ENCODE measurements at places on chromosomes 1 and 21.

DNA sequence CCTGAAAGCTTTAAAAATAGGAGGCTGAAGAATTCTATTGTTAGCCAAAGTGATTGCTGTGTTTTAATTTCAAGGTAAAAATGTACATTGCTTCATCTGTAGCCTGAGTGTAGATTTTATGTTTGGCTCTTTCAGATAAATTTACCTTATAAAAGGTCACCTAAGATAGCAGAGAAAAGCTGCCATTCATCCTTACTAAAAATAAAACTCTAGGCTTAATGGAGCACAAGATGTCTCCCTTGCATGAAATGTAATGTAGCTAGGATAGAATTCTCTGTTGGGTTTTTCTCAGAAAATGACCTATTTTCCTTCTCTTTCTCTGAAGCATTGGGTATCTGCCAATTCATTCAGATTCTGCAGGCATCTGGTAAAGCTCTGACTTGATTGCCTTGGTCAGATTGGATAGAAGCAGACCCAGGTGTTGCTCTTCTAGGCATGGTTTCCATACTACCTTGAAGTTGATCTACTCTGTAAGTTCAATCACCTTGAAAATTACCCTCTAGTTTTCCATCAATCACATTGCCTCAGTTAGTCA, 176.6 kb upstream of the GORAB start:
- DNase-seq, result no peak

DNA sequence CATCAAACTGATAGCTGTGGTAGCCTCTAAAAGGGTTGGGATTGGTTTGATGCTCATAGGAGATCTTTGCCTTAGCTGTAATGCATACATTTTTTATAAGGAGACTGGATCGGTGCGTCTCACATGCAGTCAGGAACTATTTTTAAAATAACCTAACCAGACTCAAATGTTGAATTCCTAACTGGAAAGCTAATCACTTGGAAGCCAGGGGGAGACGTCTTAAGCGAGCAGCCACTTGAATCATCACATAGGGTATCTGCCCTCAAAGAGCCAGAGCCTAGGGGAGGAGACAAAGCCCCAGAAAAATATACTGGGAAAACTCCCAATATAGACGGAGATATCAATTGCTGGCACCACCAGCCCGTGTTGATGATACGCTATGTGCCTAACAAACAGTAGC, 61.7 kb upstream of the PUM1 start:
- no peak for DNase-seq

DNA sequence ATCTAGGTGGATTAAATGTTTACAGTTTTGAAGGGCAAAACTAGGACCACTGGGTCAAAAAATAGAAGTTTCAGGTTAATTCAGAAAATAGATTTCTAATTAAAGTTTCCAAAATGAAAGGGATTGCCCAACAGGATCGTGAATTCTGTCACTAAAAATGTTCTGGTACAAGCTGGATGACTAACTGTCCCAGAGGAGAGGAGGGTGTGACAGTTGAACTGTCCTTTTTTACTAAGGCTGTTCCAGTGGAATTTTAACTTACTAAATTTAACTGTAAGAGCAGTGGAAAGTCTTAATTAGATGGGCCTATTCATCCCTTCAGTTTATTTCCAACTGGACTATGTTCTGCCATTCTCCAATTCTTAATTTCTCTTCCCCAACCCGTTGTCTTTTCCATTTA, 7.2 kb downstream of the SNX7 start:
- no peak for DNase-seq

- DNase-seq, result no peak
Measured at GRCh38 chr1:218466341-218467010, 121.3 kb downstream of the TGFB2 start.

DNA sequence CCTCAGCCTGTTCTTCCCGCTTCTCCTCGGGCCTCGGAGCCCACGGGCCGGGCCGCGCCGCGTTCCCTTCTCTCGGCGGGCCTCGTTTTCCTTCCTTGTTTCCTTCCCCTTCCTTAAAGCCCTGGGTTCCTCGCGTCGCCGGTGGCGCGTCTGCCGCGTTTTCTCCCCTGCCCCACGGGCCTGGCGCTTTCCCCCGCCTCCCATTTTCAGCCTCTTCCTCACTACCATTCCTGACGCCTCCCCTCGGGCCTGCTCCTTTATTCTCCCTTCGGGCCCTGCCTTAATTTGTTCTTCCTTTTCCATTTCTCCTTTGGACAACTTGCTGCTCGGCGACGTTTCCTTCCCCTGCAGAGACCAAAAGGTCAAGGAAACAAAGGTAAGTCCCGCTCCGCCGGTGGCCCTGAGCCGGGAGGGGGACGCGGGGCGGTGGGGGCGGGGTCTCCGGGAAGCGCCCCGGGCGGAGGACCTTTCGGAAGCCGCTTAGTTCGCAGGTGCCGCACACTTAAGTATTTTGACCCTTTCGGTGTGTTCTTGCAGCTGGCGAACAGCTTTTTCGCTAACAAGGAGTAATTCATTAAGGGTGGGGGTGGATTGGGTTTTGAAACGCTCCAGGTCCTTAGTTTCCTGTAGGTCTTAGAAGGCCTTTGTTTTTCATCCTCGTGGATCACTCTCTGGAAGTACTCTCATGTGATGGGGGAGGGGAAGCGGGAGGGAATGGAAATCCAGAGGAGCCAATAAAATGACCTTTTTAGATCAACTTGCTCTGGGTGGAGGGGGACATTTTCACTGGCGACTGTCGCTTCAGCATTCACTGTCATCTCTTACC, 780 bp downstream of the YTHDF2 start:
- DNase-seq, result peak; percentile 63

DNA sequence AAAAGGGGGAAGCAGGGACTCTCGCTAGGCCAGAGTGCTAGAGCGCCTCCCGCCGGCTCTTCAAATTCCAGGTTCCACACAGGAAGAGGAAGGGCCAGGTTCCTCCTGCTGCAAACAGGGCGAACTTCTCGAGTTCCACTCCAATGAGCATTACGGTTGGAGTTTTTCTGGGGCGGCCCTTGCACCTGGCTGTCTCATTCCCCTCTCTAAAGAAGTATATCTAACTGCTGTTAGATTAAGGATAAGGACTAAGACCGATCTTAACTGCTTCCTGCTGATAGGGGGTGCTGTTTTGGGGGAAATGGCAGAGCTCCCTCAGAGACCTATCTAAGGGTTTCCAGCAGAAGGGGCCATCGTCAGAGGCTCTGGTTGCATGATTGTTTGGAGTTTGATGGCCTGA, 138.0 kb downstream of the RABGAP1L start:
- DNase-seq, result no peak

- DNase-seq, result peak; percentile 35
Measured at GRCh38 chr1:6996371-6996770, 211.1 kb downstream of the CAMTA1 start.

DNA sequence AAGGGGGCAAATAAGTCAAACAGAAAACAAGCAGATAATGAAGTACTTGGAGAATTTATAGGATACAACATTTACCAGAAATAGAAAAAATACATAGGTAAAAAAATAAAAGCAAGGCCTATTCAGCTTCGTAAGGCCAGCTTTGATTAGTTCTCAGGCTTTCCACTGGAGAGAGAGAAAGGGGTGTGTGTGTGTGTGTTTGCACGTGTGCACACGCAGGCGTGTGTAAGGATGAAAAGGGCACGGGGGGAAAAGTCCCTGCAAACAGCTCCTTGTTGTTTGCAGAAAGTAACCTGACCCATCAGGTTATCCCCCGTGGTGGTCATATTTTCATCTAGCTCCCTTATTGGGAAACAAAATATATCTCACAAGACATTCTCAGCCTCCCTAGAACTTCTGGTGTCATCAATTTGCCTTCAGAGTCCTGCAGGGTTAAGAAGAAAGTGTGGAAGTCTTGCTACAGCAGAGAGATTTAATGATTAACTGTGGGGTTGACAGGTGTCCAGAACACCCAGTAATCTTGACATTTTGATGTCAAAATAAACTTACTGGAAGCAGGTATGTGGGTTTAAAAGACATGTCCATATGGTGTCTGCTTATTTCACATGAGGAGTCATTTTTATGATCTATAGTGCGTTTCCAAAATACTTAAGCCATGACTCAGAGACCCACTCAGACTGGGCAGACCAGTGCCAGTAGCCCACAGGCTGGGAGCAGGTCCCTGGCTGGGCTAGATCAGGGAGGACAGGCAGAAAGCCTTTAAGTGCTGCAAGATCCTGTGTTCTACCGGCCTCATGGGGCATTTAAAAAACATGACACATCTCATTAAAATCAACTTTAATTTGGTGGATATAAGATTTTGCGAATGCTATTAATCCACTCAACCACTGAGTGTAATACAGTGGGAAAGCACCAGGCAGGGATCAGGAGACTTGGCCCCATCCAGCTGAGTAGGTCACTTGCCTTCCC, 487.6 kb upstream of the CAMK1G start:
- DNase-seq, result no peak

GRCh38 chr1:244665771-244666217, 12.9 kb downstream of the DESI2 start:
- peak; percentile 86 for DNase-seq

GRCh38 chr1:63674238-63674864, 81.1 kb downstream of the PGM1 start:
- peak; percentile 52 for DNase-seq

GRCh38 chr1:61961009-61961408, 218.7 kb downstream of the PATJ start:
- no peak for DNase-seq

- no peak for DNase-seq
Measured at GRCh38 chr1:20867062-20867461, 80.0 kb upstream of the HP1BP3 start.

- DNase-seq, result no peak
Measured at GRCh38 chr1:61337037-61337436, 254.7 kb downstream of the NFIA start.

GRCh38 chr1:35220976-35221375, 28.0 kb upstream of the SFPQ start:
- DNase-seq, result peak; percentile 62

DNA sequence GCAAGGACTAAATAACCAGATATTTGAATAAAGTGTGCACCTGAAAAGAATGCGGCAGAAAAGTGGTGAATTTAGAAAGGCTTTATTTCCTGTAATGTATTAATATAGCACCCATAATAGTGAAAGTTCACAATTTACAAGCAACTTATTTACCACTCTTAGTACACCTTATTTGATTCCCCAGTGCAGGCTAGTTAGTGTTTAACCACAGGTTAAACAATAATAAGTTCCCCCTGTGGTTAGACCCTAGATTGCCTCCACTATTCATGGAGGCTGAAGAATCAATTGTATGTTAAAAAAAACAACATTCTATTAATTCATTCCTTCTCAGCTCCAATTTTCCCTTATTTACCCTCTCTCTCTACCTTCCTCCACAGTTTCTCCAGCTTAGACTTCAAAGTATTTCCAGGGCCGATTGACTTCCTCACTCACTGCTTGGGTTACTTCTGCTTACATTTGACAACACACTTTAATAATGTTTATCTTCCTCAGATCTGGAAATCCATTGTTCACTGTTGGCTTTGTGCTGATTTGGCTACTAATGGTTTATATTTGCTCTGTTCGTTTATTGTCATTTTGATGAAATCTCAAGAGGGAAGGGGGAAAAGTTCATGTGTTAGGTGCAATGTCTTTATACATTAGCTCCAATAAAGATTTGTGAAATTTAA, 796.3 kb downstream of the BRINP3 start:
- no peak for DNase-seq

DNA sequence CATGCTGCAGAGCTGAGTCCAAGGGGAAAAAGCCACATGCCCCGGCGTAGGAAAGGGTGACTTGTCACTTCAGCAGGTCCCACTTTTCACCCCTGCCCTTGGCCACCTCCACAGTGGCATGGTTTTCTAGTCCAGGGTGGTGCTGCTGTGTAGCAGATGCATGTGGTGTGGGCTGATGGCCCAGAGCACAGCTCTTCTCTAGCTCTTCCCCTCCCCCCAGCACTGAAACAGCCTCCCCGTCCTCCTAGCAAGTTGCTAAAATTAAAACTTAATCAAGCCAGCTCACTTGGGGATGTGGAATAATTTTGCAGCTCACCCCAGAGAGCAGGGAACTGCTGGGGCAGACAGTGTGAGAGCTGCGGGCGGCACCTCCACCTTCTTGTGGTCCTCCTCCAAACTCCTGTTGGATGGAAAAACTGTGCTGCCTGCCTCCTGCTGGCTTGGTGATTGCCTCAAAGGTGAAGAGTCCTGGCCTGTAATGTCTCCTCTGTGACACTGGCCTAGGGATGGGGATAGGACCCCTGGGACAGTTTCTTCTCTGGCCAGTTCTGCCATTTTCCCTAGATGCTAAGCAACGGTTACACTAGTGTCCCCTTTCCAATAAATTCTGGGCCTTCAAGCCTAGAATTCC, 91.6 kb downstream of the RNF220 start:
- no peak for DNase-seq

DNA sequence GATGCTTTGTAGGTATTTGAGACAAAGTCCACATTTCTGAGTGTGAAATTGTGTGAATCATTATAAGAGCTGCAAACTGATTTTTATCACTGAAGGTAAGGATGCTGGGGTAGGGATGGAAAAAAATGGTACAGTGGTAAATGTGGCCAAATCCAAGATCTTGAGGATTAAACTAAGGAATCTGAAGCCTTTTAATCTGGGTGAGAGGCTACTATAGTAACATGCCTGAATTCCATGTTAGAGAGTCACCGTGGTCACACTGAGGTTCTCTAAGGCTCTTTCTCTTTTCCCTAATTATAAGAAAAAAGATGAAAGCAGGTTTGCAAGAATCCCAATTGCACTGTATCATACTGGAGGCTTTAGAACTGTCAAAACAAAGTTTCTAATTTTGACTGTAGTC, 17.6 kb downstream of the PTGER3 start:
- no peak for DNase-seq

GRCh38 chr1:235075048-235075776, 53.4 kb downstream of the TOMM20 start:
- peak; percentile 38 for DNase-seq

DNA sequence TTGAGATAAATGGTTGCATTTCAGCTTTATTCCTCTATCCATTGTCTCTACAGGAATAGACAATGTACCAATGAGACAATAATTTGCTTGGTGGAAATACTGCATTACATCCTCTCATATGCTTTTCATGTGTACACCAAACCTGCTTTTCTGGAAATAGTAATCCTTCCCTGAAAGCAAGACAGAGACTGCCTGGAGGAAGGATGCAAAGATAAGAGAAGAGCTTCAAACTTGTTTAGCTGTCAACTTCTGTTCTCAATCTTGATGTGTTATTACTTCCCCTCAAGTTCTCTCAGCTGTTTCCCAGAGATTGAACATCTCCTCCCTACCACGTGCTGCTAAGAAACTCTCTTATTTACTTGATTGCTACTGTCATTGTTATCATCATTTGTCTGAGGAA, 1125.4 kb upstream of the TMPRSS15 start:
- no peak for DNase-seq
